ENCODE measurements at places on chromosomes 4 and X.

- no peak for DNase-seq
Observed at GRCh38 chrX:152917656-152918579, 20.1 kb downstream of the ZNF185 start.

- DNase-seq: peak; percentile 51
Observed at GRCh38 chrX:53265771-53266574, 15.4 kb downstream of the IQSEC2 start.

GRCh38 chr4:42453612-42454011 is 56.3 kb downstream of the SHISA3 start:
- no peak for DNase-seq

- DNase-seq: no peak
Observed at GRCh38 chrX:15750611-15751154, 12.6 kb downstream of the CA5B start.

- no peak for DNase-seq
Observed at GRCh38 chr4:174654634-174655033, 132.3 kb upstream of the HPGD start.

- no peak for DNase-seq
Observed at GRCh38 chr4:189029976-189030504, 890.8 kb downstream of the TRIML1 start.

DNA sequence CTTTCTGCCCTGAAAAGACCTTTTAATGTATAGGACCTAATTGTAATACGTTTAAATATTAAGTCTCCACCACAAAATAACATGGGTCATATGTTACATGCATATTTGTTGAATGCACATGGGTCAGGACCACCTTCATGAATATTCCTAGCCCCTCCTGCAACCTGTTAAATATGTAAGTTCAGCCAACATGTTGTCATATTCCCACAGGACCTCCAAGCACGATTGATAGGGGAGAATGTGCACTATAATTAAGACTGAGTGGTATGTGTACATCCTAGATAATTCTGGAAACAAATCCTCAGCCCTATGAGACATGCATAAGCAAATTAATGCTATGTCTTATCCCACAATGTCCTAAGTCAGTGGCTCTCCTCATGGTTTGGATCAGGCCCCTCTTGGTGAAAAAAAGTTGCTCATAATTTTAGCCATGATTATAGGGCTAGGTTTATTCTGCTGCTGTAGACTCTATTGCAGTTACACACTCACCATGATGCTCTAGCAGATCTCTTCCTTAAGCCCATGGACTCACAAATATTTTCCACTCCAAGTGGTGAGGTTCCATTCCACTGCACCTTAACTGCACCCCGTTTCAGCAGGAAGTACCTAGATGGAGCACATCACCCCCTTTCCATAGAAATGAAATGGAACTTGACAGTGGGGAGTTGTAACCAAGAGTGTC is 10.2 kb downstream of the TIGD2 start:
- DNase-seq: no peak

GRCh38 chr4:133124746-133125145 is 24.3 kb upstream of the PCDH10 start:
- no peak for DNase-seq

DNA sequence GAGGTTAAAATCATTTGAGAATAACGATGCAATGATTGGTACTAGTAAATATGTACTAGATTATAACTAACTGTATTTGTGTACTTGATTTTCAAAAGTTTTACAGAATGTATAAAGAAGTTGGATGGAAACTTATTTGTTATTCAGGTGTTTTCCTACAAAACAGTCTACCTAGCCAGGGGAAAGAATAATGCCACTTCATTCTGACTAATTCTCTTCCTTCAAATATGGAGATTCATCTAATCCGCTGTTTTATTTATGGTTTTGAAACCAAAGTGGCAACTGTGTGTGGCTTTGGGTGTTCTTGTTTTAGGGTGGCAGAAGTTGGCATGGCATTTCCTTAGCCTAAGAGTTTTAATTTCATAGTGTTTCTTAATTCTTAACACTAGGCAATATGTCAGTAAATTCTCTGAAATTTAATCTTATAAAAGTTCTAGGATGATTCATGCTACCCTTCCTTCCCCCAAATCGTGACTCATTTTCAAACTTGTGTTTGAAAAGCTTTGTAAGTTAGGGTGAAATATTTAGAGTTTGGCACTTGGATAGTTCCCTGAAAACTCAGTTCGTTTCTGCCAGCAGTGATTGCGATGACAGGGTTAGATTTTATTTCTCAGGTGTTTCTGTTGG is 62.6 kb downstream of the DCLK2 start:
- DNase-seq: peak; percentile 49

GRCh38 chrX:154981116-154981411 is 41.5 kb downstream of the F8 start:
- DNase-seq: no peak

- no peak for DNase-seq
Observed at GRCh38 chr4:24743206-24743605, 52.2 kb upstream of the SOD3 start.

- DNase-seq: peak; percentile 60
Observed at GRCh38 chr4:78529569-78530209, 21.9 kb upstream of the ANXA3 start.

- peak; percentile 14 for DNase-seq
Observed at GRCh38 chr4:115154826-115155225, 41.4 kb upstream of the NDST4 start.

- peak; percentile 5 for DNase-seq
Observed at GRCh38 chrX:20461576-20461975, 194.9 kb upstream of the RPS6KA3 start.

DNA sequence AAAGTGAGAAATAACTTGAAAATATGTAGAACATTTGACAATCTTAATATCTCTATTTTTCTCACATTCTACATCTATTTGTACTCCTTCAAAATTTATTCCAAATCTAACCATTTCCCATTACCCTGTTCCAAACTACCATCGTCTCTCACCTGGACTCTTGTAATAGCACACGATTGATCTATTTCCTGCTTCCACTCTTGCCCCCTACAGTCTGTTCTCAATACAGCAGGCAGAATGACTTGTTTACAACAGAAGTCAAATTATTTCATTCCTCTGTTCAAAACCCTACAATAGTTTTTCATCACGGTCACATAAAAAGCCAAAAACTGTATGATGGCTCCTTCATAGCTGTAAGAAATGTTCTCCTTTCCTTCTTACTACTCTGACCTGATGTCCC is 21.1 kb upstream of the LUZP4 start:
- DNase-seq: no peak

- peak; percentile 2 for DNase-seq
Observed at GRCh38 chr4:100933628-100934027, 413.7 kb downstream of the PPP3CA start.

- DNase-seq: no peak
Observed at GRCh38 chrX:115602729-115603389, 41.9 kb downstream of the PLS3 start.

GRCh38 chr4:83504996-83505395 is 20.1 kb upstream of the ABRAXAS1 start:
- no peak for DNase-seq

DNA sequence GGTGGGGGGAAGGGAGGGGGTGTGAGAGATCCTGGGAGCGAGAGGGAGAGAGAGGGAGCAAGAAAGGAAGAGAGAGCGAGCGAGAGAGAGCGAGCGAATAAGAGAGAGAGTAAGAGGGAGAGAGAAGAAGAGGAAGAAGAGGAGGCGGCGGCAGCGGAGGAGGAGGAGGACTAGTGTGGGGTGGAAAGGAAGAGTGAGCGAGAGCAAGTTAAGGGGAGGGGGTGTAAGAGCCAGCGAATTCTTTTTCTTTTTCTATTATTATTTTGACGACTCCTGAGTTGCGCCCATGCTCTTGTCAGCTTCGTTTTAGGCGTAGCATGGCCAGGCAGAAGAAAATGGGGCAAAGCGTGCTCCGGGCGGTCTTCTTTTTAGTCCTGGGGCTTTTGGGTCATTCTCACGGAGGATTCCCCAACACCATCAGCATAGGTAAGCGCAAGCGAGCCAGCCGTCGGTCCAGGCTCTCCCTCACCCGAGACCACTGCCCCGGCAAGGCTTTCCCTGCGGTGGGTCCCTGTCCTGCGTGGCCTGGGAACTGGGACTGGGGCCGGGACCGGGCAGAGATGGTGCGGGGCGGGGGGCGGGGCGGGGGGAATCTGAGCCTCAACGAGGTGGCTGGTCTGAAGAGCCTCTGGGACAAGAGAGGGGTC is at the start of gene GRIA3:
Gene GRIA3 (plus strand): TSS at position 60 of the 647 bp plus-strand sequence. CDS start 258 bp downstream, at position 318.
- peak; percentile 14 for DNase-seq

GRCh38 chrX:152637649-152638442 is at the start of gene GABRQ:
GABRQ (plus strand) TSS chrX:152637895; CDS start chrX:152638203, 308 bp downstream.
- DNase-seq: no peak

DNA sequence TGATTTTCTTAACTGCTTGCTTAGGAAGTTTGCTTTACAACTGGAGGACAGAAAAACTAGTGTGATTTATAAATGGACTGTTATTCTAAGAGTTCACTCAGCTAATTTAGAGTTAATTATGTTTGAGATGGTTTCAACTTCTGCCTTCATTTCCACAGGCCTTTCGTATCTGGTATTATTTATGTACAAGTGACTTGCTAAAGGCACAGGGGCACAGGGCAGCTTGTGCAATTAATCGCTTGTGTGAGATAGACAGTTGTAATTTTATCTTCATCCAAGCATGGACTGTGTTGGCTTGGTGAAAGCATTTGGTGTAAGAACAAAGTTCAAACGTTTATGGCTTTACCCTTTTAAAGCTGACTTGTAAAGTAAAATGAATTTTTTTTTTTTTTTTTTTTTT is 38.3 kb downstream of the GPAT3 start:
- DNase-seq: no peak

DNA sequence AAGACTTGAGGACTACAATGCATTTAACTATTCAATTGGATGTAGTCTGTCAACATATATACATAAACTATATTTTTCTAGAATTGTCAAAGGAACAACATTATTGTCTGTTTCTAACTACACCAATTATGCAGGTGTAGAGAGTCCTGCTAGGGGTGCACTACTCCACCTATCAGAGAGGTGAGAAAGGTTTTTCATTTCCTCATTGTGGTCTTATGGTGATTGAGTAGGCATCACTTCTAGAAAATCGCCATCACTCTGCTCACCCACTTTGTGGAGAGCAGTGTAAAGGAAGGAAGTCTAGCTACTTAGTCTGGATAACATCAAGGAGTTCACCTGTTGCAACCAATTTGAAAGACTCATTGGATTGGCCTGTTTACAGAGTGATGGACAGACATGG is 4.4 kb upstream of the ADH1C start:
- DNase-seq: no peak

DNA sequence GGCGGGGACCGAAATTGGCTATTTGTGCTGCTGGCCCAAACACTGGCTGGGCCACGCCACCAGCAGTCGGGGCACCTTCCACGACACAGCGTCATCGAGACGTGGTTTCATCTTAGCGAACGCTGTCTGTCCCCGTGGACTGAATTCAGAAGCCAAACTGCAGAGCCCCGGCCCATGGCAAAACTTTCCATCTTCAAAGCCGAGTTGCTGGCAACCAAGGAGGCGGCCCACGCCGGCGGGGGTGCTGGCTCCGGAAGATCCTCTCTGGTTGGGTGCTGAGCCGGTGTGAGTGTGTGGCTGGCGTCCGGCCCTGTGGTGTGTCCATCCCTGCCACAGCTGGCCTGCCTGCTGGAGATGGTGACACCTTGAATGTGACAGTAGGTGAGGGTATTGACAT is 96.6 kb upstream of the ADRA2C start:
- DNase-seq: no peak

DNA sequence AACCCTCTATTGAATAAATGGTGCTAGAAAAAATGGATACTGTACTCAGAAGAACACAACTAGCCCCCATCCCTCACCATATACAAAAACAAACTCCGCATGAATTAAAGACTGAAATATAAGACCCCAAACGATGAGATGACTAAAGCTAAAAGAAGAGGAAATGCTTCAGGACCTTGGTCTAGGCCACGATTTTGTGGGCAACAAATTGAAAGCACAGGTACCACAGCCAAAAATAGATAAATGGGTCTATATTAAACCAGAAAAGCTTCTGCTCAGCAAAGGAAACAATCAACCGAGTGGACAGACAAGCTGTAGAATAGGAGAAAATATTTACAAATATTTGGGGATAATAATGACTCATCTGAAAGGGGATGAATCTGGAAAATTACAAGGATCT is 86.4 kb upstream of the DHRSX start:
- no peak for DNase-seq

- DNase-seq: no peak
Observed at GRCh38 chrX:46152756-46153155, 392.5 kb downstream of the ZNF674 start.

GRCh38 chrX:8404926-8405325 is 59.7 kb upstream of the VCX3B start:
- no peak for DNase-seq

Measured in foreskin keratinocyte (primary cell).